ENCODE measurements at places on chromosomes 7 and 10.

DNA sequence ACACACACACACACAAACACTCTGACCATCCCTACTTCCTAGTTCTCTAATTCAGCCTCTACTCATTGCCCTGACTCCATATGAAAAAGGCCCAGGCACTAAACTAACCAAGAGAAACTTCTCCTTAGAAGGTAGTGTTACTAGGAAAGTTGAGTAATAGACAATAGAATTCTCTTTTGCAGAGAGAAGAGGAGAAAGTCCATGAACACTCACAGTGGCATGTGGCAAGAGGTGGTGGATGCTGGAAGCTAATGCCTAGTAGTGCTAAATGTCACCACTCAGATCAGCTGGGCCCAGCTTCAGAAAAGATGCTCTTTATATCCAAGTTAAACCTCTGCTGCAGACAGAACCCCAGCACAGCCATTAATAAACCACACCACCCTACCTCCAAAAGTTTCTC lies 58.2 kb downstream of the SORBS1 start:
- no peak for DNase-seq

DNA sequence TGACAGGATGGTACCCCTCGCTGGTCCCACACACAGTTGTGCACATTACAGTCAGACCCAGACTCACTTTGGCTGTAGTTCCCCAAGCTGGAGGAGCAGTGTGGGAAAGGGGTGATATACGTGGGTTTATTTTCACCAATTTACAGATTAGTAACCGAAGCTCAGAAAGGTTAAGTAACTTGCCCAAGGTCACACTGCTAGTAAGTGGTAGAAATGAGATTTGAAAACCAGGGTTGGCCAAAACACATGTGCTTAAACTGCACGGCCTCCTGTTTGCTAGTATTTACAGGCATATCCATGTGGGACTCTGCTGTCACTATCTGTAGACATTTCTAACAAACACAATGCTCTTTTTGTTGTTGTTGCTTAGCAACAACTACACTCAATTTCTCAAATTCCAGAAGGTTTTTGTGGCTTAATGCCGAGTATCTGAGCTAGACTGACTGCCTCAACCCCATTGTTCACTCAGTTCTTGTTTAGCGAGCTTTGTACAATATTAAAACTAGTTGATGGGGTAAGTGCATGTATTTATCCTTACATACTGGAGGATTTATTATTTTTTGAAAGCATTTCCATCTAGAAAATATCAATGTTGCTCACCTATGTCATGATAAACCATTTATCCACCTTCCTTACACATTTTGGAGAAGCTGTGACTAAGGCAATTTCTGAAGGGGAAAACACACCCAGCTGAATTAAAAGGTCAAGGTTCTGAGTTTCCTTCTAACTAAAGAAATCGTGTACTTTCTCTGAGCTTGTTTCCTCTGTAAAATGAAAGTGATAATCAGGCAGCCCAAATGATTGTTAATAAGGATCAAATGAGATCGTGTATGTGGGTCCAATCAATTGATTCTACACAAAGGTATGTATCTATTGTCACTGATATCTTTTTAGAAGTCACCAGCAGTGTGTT lies 5.3 kb upstream of the TMEM139 start:
- no peak for DNase-seq

DNA sequence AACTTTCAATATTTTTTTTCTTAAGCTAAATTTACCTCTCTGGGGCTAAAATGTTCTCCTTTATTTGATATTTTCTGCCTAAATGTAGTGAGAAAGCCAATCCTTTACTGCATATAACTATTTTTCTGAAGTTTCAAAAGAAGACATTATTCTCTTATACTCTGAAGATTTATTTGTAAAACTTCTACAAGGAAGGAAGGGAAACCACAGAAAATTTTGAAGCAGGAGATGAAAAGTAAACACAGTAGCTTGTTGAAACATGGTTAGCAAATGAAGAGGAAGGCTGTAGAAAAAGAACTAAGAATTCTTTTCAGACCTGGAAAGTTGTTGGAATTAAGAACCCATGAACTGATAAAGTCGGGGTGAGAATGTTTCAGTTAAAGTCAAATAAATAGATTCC lies 330.3 kb downstream of the HGF start:
- no peak for DNase-seq

DNA sequence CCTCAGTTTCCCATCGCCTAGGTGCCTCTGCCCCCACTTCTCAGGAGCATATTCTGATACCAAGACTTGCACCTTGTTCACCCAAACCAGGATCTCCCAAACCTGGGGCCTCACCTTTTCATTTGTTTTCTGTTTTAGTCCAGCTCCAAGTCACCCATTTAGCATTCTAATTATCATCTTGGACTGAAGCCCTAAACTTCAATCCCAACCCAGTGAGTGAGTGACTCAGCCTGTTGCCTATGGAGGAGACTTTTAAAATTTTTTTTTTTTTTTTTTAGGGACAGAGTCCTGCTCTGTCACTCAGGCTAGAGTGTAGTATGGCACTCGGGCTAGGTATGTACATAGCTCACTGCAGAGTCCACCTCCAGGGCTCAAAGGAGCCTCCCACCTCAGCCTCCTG lies 378.9 kb upstream of the AUTS2 start:
- DNase-seq: no peak

DNA sequence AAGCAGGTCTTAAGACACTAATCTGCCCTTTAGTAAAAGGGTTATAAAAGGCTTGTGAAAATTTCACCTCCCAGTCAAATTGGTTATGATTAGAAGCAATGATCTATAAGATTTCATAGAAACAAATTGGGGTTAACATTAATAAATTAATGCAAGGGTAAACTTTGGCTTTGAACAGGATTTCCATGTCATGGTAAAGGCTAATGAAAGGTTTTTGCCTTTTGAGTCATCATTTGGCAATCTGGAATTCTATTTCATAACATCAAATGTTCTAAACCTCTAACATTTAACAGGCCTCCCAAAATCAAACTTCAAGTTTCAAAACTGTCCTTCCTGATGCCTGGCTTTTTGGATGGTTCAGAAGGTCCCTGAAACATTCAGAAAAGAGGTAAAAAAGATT lies 62.4 kb downstream of the COA1 start:
- DNase-seq: no peak

- no peak for DNase-seq
Observed at GRCh38 chr10:31000071-31000782, 31.4 kb downstream of the ZNF438 start.

DNA sequence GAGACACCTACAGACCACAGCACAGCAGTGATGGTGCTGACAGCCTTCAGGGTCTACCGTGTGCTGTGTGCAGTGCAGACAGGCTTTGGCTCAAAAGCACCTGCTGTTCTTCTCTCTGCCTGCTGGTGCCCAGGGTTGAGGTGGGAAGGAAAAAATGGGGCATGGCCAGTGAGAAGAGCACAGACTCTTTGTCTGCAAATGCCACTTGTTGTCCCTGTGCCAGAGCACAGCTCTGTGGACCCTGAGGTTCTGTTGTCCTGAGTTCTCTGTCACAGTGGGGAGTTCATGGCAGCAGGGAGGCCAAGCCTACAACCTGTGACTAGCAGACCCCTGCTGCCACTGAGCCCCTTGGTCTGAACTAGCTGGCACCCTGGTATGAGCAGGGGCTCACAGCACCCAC lies 376.7 kb downstream of the GLRX3 start:
- no peak for DNase-seq

GRCh38 chr7:93923296-93923695 lies 1.8 kb downstream of the GNG11 start:
- DNase-seq: no peak

GRCh38 chr10:5464546-5464945 lies 34.8 kb downstream of the CALML5 start:
- DNase-seq: no peak

GRCh38 chr10:113320211-113320610 lies 232.6 kb upstream of the HABP2 start:
- no peak for DNase-seq

DNA sequence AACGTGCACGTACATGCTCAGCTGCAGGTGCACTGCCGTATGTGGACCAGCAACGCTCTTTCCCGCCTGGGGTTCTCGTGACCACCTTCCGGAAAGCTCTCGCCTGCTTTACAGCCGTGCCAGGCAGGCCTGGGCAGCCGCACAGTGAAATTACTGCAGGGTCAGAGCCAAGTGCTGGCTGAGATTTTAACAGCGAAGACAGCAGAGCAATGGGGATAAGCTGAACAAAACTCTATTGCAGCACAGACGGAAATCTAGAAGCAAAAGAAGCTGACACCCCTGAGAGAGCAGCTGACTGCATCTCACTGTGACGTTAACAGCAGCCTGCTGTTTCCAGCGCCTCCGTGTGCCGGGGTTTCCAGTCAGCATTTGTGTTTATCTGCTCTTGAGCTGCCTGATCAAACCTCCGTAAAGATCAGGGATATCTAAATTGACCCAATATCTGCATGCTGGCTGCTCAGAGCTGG lies 179.0 kb downstream of the DIP2C start:
- DNase-seq: no peak

DNA sequence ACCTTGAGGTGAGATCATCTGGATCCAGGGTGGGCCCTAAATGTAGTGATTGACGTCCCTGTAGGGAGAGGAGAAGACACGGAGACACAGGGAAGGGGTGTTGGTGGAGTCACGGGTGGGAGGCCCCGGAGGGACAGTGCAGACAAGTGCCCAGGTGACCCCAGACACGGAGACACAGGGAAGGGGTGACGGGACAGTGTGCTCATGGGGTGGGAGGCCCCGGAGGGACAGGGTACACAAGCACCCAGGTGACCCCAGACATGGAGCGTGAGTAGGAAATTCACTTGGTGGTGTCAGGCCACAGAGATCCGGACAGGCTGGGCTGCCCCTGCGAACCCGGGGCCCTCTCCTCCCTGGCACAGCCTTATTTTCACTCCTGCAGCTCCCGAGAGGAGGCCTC lies 176.9 kb downstream of the PTPRN2 start:
- DNase-seq: no peak

DNA sequence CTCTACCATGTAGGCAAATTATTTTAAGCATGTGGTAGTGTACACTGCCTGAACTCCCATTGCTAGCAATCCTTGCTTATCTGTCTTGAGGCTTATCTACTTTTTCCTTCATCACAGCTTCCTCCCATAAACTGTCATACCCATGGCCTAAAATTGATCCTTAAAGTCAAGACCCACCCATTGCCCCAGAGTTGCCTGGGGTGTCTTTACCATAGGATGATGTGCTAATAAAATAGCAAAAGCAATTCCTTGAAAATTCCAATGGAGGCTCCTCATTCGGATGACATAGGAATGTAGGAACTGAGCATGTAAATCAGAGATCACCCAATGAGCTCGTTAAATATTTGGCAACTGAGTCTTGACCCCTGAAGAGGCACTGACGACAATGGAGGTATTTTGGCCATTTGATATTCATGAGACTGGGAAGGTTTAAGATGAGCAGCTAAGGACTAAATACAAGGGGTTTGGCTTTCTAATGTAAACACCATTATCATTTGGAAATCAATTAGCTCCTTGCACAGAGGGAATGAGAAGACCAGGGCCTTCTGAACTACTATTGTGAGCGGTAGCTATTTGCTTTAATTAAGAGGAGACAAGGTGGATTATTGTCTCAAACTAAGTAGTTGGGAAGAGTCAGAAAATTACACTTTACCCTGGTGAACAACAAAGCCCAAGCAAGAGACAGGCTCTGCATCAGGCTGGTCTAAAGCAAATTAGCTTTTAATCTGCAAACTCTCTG lies 234.9 kb downstream of the GATA3 start:
- DNase-seq: no peak

GRCh38 chr7:157490465-157490912 lies 153.7 kb downstream of the DNAJB6 start:
- DNase-seq: peak; percentile 29

GRCh38 chr7:151551820-151552219 lies 32.1 kb upstream of the RHEB start:
- no peak for DNase-seq

DNA sequence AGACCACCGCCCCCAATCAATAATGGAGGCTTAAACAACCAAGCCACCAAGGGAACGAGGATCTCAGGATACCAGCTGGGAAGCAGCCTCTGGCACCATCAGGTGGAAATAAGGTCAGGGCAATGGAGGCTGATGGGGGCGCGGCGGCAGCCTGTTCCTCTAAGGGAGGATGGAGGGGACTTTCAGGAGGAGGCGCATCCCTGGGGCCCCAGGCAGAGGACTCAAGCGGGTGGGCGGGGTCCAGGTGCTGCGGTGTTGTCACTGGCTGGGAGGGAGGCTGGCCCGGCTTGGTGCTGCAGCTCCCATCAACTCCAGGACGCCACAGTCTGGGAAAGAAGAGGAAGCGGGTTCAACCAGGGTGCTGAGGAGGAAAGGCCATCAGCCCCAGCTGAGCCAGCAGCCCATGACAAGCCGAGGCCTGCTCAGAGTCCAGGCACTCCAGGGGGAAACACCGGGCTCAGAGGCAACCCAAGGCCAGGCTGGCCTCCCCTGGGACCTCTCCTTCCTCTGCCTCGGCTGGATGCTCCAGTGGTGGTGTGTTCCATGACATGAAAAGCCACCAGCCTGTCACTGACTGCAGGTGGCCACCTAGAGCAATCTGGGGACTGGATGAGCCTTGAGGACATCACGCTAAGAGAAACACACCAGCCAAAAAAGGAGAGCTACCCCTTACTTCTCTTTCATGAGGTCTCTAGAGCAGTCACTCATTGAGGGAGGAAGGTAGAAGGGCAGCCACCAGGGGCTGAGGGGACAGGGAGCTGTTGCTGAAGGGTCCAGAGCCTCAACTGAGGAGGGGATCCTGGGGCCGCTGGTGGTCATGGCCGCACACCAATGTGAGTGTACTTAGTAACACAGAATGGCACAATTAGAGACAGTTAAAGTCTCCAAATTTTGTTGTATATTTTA lies 4.6 kb downstream of the GIGYF1 start:
- DNase-seq: no peak

DNA sequence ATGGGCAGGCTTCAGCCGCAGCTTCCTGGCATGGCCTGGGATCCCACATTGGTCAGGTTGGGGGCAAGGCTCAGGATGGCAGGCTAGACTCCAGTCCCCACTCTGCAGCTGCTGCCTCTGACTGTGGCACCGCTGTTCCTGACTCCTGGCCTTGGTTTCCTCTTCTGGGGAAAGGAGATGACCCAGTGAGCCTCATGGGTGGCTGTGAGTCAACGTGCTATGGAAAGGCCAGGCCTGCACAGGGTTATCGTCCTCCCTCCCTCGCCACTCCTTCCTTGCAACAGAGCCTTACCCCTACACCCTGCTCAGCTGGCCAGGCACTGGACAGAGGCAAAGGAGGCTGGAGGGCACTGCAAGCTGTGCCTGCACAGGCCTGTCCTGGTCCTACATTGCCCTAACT lies 36.1 kb upstream of the CHST15 start:
- DNase-seq: no peak

GRCh38 chr7:43697690-43698089 lies 31.6 kb downstream of the COA1 start:
- DNase-seq: no peak

Data from activated T-cell treated with anti-CD3 and anti-CD28 coated beads for 4 hours (primary cell).